Myocyte (in vitro differentiated cells): ENCODE measurements at places on chromosomes 4 and X.

GRCh38 chrX:131671735-131672134 lies 127.9 kb downstream of the OR13H1 start:
- no peak for DNase-seq

- DNase-seq, result no peak
These were observed 1349.1 kb downstream of the FSTL5 start for GRCh38 chr4:160814726-160815125.

DNA sequence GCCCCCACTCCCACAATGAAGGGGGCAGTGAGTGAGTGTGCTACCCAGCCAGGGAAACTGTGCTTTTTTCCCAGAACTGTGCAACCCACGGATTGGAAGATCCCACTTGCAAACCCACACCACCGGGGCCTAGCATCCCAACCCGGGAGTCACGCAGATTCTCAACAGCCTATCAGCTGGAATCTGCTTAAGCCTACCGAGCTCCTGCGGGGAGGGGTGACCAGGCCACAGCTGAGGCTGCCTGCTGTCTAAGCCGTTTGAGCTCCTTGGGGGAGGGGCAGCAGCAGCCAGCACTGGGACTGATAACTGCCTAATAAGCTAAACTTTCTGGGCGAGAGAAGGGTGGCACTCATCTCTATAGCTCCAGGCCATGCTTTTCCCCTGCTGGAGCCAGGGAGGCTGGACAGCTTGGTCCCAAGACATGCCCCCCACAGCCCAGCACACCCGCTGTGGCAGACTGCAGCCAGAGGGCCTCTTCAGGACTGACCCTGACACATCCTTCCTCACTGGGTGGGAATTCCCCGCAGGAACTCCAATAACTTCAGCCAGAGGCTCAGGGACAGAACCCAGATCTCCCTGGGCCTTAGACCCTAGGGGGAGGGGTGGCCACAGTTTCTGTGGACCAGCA lies 161.3 kb upstream of the MAGEB18 start:
- no peak for DNase-seq

DNA sequence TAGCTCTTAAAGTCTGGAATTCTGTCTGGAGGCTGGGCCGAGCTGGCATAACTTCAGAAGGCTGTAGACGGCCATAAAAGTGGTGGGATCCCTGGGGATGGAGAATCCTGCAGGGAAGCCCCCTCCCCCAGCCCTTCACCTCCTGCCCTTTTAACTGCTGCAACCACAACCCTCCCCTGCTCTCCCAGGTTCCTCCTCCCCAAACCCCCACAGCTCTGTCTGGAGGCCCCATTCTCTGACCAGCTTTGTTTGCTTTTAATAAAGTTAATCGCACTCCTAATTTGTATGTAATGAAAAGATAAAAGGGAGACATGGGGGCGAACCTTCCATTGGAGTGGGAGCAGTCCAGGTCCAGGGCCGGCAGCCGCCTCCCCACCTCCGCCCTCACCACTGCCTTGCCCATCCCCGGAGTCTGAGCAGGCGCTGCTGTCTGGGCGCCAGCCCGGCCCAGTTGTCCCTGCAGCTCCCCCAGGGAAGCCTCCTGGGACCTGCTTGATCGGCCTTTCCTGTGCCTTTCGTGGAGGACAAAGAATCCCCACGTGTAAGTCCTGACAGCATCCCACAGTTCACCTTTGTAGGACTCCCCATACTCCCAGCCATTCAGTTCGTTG lies 84.3 kb downstream of the PJA1 start:
- DNase-seq, result no peak

- no peak for DNase-seq
These were observed 177.3 kb upstream of the FAT1 start for GRCh38 chr4:186900984-186901383.
